Suprapubic skin (tissue), 4 donors: ENCODE measurements at places on chromosomes 13 and 19.
A peak's percentile ranks its signal among the peaks of the same experiment; 100 is the strongest.

DNA sequence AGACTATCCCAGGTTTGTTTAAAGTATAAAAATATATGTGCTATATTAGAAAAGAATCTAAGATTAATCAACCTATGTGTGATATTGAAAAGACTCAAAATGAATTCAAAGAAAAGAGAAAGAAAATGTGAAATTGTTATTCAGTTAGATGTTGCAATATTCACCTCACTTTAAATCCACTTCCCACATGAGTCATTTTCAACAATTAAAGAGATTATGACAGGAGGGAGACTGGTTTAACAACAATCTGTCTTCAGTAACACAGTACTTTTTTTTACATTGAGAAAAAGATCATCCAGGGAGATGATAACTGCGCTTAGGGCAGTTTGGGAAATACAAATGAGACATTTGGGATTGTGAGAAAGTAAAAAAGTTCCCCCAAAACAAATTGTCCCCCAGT lies 1246.2 kb downstream of the SLITRK1 start:
- H3K36me3 ChIP-seq: no peaks in the 10 kb centered on the region
- H3K4me1 ChIP-seq: no peaks in the 10 kb centered on the region
- no peak overlapping the region for H3K4me3 ChIP-seq
- H3K27me3 ChIP-seq: no peaks in the 10 kb centered on the region

GRCh38 chr13:83563499-83563898 lies 318.8 kb downstream of the SLITRK1 start:
- H3K4me3 ChIP-seq: no peak overlapping the region
- H3K27ac ChIP-seq: no peak overlapping the region
- DNase-seq: no peak
- no peaks in the 10 kb centered on the region for H3K4me1 ChIP-seq

GRCh38 chr13:79987761-79988160 lies 353.2 kb downstream of the SPRY2 start:
- H3K27ac ChIP-seq: peak overlapping the region; percentile 45
- no peaks in the 10 kb centered on the region for H3K36me3 ChIP-seq
- H3K4me1 ChIP-seq: peaks cover 5% of the 10 kb centered on the region
- no peak overlapping the region for H3K4me3 ChIP-seq

GRCh38 chr19:46524308-46524707 lies 28.6 kb upstream of the PNMA8B start:
- no peak for DNase-seq
- H3K27ac ChIP-seq: no peak overlapping the region
- H3K36me3 ChIP-seq: no peaks in the 10 kb centered on the region
- no peak overlapping the region for H3K4me3 ChIP-seq

DNA sequence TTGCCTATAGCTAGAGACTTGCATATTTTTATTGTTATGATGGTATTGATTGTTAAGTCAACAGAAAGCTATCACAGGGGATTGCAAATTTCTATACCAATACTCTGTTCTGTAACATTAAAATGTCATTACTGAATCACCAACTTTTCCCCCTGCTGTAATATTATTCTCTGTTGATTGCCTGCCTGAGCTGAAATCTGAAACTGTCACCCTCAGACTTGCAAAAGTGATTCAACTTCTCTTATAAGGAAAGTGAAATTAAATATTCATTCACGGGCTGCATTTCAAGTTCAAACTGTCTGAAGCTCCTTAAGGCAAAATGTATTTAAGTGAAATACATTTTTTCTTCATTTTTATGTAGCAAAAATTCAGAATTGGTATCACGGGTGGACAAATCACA lies 723.2 kb downstream of the PCDH9 start:
- no peak for DNase-seq
- H3K27ac ChIP-seq: no peak overlapping the region
- H3K4me1 ChIP-seq: no peaks in the 10 kb centered on the region
- no peaks in the 10 kb centered on the region for H3K27me3 ChIP-seq

- no peak for DNase-seq
- no peaks in the 10 kb centered on the region for H3K27me3 ChIP-seq
- H3K4me3 ChIP-seq: no peak overlapping the region
- peaks cover 24% of the 10 kb centered on the region for H3K4me1 ChIP-seq
- peaks cover 6% of the 10 kb centered on the region for H3K36me3 ChIP-seq
Measured at GRCh38 chr13:27263438-27263837, 7.2 kb upstream of the RASL11A start.

DNA sequence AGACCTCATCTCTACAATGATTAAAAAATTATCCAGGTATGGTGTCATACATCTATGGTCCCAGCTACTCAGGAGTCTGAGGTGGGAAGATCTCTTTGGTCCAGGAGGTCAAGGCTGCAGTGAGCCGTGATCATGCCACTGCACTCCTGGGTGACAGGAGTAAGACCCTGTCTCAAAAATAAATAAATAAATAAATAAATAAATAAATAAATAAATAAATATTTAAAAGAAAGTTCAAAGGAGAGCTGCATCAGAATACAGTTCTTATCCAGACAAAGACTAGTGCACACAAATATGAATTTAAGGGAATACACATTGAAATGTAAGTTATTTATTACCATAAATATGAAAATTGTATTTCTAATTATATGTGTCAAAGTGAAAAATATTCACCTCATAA lies 624.9 kb downstream of the SLITRK6 start:
- H3K27ac ChIP-seq: no peak overlapping the region
- H3K4me1 ChIP-seq: no peaks in the 10 kb centered on the region
- no peak for DNase-seq
- no peak overlapping the region for H3K4me3 ChIP-seq

- H3K36me3 ChIP-seq: no peaks in the 10 kb centered on the region
- peaks cover 35% of the 10 kb centered on the region for H3K27me3 ChIP-seq
- no peak for DNase-seq
- no peaks in the 10 kb centered on the region for H3K4me1 ChIP-seq
- H3K27ac ChIP-seq: no peak overlapping the region
- no peak overlapping the region for H3K4me3 ChIP-seq
Measured at GRCh38 chr19:33613620-33614000, 8.1 kb upstream of the CHST8 start.

DNA sequence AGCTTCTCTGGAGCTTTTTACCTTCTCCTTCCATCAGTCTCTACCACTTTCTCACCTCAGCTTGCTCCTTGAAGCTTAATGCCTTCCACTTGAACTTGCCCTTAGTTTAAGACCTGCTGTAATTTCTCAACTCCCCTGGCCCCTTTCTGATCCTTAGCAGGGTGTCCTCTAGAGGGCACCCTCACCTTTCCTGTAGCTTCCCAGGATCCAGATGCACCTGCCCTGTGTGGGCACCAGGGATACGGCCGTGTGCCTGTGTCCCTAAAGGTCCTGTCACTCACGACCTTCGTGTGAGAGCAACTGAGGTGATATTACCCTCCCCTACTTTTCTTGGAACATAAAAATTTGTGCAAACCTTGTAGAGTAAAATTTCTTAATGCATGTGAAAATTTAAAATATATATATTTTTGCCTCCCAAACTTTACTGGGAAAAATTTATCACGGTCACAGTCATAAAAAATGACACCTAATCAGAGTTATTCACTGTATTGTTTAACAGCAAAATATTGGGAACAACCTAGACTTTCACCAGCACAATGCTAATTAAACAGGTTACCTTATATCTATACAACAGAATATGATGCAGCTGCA lies 46.4 kb downstream of the PSG3 start:
- no peaks in the 10 kb centered on the region for H3K36me3 ChIP-seq
- no peaks in the 10 kb centered on the region for H3K4me1 ChIP-seq
- H3K4me3 ChIP-seq: no peak overlapping the region
- no peak overlapping the region for H3K27ac ChIP-seq
- DNase-seq: no peak
